NCI-H1694 (cell line): ENCODE measurements at places on chromosomes 2 and 18.

GRCh38 chr2:105061560-105061959, 23.7 kb downstream of the MRPS9 start:
- no peak for DNase-seq

DNA sequence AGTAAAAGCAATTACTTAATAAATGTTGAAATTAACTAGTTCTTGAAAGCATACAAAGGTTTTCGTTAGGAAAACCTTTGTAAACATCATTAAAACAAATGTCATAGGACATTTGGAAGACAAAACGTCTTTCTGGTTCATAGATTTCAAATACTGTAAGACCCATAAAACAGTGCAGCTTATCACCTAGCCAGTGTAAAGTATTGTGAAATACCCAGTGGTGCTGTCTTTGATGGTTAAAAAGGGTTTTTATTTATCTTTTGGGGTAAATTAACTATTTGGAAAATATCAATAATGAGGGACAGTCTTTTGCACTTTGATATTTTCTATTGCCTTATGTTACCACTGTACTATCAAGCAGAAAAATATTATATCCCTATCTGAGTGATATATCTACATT, 120.0 kb upstream of the FAM98A start:
- no peak for DNase-seq

GRCh38 chr2:212953170-212953920, 198.1 kb downstream of the IKZF2 start:
- DNase-seq = no peak

GRCh38 chr2:174835797-174836255, 71.6 kb upstream of the CHRNA1 start:
- no peak for DNase-seq

DNA sequence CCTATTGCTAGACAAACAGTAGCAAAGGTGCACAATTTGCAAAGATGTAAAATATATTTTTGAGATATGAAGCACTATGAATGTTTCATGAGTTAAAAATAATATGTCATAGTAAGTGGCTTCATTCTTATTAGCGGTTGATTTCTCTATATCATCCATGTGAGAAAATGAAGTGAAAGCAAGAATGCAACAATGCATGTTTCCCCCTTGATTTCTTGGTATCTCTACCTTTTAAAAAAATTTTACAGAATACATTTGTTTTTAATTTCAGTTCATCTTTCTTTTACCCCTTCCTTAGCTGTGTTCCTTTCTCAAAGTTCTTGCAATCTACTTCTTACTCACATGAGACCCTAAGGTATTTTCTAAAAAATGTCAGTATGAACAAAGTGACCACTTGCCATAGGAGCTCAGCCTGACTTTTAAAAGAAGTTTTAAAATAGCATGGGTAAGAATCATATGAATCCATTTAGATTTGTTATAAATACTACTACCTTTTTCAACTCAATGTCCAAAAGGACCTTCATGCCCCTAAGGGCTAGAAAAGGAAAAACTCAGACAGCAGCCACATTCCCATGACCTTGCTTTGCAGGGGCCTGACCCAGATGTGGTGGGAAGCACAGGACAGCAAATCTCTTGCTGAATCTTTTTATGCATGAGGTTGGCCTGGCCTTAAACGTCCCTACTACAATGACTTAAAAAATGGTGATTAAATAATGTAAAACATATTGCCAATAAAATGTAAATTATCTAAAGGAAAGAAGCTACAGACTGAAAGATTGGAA, 14.8 kb upstream of the SLC38A11 start:
- DNase-seq = no peak

DNA sequence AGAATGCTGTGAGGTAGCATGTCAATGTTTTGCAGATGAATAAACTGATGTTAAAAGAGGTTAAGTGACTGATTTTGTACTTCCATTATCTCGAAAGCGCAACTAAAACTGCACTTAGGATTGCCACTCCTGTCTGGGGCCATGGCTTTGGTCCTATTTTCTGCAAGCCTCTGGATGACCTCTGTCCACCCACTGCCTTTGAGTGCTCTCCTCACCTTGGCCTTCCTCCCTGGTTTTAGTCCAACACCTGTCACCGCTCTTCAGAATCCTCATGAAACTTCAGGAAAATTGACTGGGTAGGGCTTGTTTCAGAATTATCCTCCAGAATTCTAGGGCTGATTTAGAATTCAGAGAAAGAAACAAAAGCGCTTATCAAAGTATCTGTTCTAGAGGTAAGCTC, 51.1 kb upstream of the HNMT start:
- DNase-seq = no peak

- DNase-seq = no peak
Observed at GRCh38 chr2:985317-985898, 34.8 kb downstream of the SNTG2 start.

GRCh38 chr2:54639609-54640008, 83.9 kb upstream of the EML6 start:
- no peak for DNase-seq

GRCh38 chr2:196703695-196704094, 64.2 kb downstream of the CCDC150 start:
- no peak for DNase-seq

DNA sequence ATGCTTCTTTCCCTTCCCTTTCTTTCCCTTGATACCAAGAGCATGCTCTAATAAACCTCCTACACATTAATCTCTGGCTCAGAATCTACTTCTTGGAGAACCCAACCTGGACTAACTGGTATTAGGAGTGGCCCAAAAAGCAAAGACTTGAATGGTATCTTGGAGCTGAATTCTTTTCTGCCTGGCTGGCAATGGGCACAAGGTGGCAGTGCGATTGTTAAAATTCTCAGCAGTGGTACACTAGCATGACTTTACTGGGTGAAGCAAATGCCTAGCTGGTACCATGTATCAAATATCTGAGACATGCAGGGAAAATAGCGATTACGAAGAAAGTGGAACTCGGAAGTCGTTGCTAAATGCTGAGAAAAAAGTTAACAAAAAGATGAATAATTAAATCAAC, 376.1 kb downstream of the XIRP2 start:
- DNase-seq = no peak

- no peak for DNase-seq
Observed at GRCh38 chr2:172226244-172227061, 123.8 kb upstream of the DLX2 start.

DNA sequence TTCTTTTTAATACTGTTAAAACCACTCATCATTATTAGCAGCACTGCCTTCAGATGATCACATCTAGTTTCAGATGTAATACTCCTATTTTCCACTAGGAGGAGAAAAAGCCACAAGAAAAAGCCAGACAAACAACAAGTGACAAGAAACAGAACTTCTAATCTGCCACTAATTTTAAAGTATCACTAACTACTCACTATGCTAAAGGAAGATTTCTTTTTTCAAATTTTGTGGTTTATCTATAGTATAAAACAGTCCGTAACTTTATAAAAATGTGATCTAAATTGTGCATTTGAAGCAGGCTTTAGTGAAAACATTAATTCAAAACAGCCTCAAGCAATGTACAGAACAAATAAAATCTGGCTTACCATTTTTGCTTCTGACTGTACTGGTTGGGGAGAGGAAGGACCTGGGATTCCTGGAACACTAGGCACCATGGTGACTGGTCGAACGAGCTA, 56.8 kb downstream of the ATF2 start:
- DNase-seq = peak; percentile 20
